T-cell (primary cell): ENCODE measurements at places on chromosomes 2 and 18. TPM values are rescaled to one million over a fixed set of nuclear protein-coding genes. Genes with fewer than 3 reads are reported as not detected.

- H3K4me1 ChIP-seq: peaks cover 10% of the 10 kb centered on the region
- H3K27me3 ChIP-seq: no peaks in the 10 kb centered on the region
- H3K4me3 ChIP-seq: no peak overlapping the region
- H3K27ac ChIP-seq: no peak overlapping the region
Measured at GRCh38 chr2:120204945-120205670, 18.1 kb downstream of the TMEM185B start.

Gene KCNG2
- not detected for total RNA-seq

- no peaks in the 10 kb centered on the region for H3K36me3 ChIP-seq
- DNase-seq: no peak
- H3K4me1 ChIP-seq: no peaks in the 10 kb centered on the region
- no peak overlapping the region for H3K27ac ChIP-seq
- H3K27me3 ChIP-seq: no peaks in the 10 kb centered on the region
Measured at GRCh38 chr2:14543284-14543683, 89.2 kb upstream of the LRATD1 start.

GRCh38 chr2:213147538-213147937 lies 3.9 kb downstream of the IKZF2 start:
- no peak for DNase-seq
- peak overlapping the region; percentile 52 for H3K4me3 ChIP-seq
- peak overlapping the region; percentile 69 for H3K27ac ChIP-seq

DNA sequence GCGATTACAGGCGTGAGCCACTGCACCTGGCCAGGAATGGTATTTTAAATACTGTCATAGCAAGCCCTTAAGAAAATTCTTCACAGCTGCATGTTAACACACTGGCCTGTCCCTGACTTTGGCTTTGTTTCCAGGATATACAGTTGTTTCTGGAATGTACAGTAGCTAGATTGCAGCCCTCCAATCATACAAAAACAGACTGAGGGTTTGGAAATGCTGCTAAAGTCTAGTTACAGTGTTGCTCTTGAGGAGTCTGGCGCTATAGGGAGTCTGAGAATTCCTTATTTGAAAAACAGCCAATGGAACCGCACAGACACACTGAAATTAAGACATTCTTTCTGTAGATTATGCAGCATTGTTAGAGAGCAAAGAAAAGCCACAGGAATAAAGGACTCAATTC lies 37.7 kb downstream of the STON1 start:
- no peak overlapping the region for H3K27ac ChIP-seq
- DNase-seq: no peak
- H3K27me3 ChIP-seq: no peaks in the 10 kb centered on the region
- H3K4me1 ChIP-seq: no peaks in the 10 kb centered on the region
- H3K36me3 ChIP-seq: no peaks in the 10 kb centered on the region

GRCh38 chr18:34220081-34220815 lies 4.5 kb downstream of the NOL4 start:
- H3K36me3 ChIP-seq: no peaks in the 10 kb centered on the region
- DNase-seq: no peak
- H3K4me3 ChIP-seq: no peak overlapping the region
- no peaks in the 10 kb centered on the region for H3K4me1 ChIP-seq
- H3K27me3 ChIP-seq: peaks cover 32% of the 10 kb centered on the region

DNA sequence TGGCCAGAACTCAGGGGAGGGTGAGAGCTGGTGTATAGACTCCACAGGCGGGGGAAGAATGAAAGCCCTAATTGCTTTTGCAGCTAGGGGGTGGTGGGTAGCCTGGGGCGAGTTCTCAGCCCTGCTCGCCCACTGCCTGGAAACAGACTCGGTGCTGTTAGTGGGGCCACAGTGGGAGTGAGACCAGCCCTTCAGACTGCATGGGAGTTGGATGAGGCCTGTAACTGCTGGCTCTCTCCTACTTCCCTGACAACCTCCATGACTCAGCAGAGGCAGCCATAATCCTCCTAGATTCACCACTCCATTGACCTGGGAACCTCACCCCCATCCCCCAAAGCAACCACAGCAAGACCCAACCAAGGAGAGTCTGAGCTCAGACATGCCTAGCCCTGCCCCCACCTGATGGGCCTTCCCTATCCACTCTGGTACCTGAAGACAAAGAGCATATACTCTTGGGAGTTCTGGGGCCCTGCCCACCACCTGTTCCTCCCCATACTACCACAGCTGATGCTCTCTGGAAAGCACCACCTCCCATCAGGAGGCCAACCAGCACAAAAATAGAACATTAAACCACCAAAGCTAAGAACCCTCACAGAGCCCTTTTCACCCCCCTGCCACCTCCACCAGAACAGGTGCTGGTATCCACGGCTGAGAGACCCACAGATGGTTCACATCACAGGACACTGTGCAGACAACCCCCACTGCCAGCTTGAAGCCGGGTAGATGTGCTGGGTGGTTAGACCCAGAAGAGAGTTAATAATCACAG lies 226.3 kb downstream of the EIPR1 start:
- H3K27ac ChIP-seq: no peak overlapping the region
- peaks cover 6% of the 10 kb centered on the region for H3K36me3 ChIP-seq
- no peak overlapping the region for H3K4me3 ChIP-seq
- DNase-seq: no peak

Gene NAT8
- not detected for total RNA-seq

GRCh38 chr2:206713746-206714145 lies 4.5 kb downstream of the DYTN start:
- no peaks in the 10 kb centered on the region for H3K27me3 ChIP-seq
- no peak overlapping the region for H3K27ac ChIP-seq
- no peak for DNase-seq
- no peak overlapping the region for H3K4me3 ChIP-seq
- no peaks in the 10 kb centered on the region for H3K4me1 ChIP-seq
- no peaks in the 10 kb centered on the region for H3K36me3 ChIP-seq

- no peak overlapping the region for H3K27ac ChIP-seq
- H3K27me3 ChIP-seq: no peaks in the 10 kb centered on the region
- no peaks in the 10 kb centered on the region for H3K36me3 ChIP-seq
- H3K4me1 ChIP-seq: no peaks in the 10 kb centered on the region
- no peak for DNase-seq
Measured at GRCh38 chr2:128726236-128726635, 407.6 kb upstream of the HS6ST1 start.

- H3K27ac ChIP-seq: no peak overlapping the region
- H3K4me3 ChIP-seq: no peak overlapping the region
- H3K36me3 ChIP-seq: no peaks in the 10 kb centered on the region
- DNase-seq: no peak
- H3K4me1 ChIP-seq: peaks cover 7% of the 10 kb centered on the region
Measured at GRCh38 chr2:113232740-113233139, 46.0 kb downstream of the PAX8 start.

Gene GULP1
- not detected for total RNA-seq

Gene RNF138
- total RNA-seq: 61.3 TPM

GRCh38 chr2:199861132-199861774 lies 10.3 kb upstream of the FTCDNL1 start:
- H3K36me3 ChIP-seq: no peaks in the 10 kb centered on the region
- H3K4me3 ChIP-seq: no peak overlapping the region
- no peak for DNase-seq
- no peak overlapping the region for H3K27ac ChIP-seq

GRCh38 chr2:46706264-46706983 lies 209.2 kb downstream of the MCFD2 start:
- no peak overlapping the region for H3K27ac ChIP-seq
- H3K4me3 ChIP-seq: no peak overlapping the region
- no peak for DNase-seq
- no peaks in the 10 kb centered on the region for H3K36me3 ChIP-seq
- H3K27me3 ChIP-seq: no peaks in the 10 kb centered on the region

Gene LCT
- 0.26 TPM for total RNA-seq

Gene HAAO
- total RNA-seq: 0.38 TPM

Gene ZC3H15
- 75.9 TPM for total RNA-seq

Gene DCDC2C
- not detected for total RNA-seq

- H3K4me3 ChIP-seq: no peak overlapping the region
- H3K36me3 ChIP-seq: no peaks in the 10 kb centered on the region
- H3K27ac ChIP-seq: no peak overlapping the region
- H3K27me3 ChIP-seq: no peaks in the 10 kb centered on the region
Measured at GRCh38 chr2:83022631-83023210, 1436.4 kb downstream of the SUCLG1 start.

DNA sequence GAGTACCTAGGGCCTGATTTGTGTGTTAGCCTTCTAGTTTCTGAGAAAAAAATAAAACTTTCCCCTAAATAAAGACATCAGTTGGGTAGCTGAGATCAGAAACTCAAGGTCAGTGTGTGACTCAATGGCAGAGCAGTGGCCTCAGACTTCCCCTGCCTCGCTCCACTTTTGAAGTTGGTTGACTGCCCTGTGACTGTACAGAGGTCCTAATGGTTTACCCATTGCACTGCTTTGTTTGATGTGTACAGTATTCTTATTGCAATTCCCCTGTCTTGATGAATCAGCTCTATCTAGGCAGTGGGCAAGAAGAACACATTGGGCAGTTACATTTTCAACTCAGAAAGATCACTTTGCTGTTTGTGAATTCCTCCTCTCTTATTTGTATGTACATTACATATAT lies 315.7 kb downstream of the KCNS3 start:
- H3K4me1 ChIP-seq: no peaks in the 10 kb centered on the region
- no peaks in the 10 kb centered on the region for H3K36me3 ChIP-seq
- no peaks in the 10 kb centered on the region for H3K27me3 ChIP-seq
- DNase-seq: no peak
- H3K27ac ChIP-seq: no peak overlapping the region
